NCI-H510A treated with DMSO at 0.1 percent for 48 hours (cell line): ENCODE measurements at places on chromosomes 16 and 17.
A peak's percentile ranks its signal among the peaks of the same experiment; 100 is the strongest.

- DNase-seq: no peak
These were observed 314.1 kb upstream of the IRX5 start for GRCh38 chr16:54616610-54617009.

GRCh38 chr17:42181851-42182207, 887 bp upstream of the KCNH4 start:
- DNase-seq: no peak

DNA sequence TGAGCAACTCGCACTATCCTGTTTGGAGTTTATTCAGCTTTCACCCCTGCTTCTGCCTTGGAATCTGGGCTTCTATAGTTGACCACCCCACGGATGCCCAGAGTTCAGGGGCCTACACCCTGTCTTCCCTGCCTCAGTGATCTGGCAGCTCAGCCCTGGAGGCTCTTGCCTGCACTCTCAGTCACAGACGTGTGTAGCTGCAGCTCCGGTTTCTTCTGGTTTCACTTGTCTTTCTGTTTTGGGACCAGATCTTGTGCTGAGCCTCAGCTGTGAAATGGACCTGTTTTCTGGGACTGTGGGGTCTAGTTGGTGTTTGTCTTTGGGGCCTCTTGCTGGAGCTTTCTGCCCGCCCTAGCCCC, 5.8 kb downstream of the GPT2 start:
- DNase-seq: no peak

DNA sequence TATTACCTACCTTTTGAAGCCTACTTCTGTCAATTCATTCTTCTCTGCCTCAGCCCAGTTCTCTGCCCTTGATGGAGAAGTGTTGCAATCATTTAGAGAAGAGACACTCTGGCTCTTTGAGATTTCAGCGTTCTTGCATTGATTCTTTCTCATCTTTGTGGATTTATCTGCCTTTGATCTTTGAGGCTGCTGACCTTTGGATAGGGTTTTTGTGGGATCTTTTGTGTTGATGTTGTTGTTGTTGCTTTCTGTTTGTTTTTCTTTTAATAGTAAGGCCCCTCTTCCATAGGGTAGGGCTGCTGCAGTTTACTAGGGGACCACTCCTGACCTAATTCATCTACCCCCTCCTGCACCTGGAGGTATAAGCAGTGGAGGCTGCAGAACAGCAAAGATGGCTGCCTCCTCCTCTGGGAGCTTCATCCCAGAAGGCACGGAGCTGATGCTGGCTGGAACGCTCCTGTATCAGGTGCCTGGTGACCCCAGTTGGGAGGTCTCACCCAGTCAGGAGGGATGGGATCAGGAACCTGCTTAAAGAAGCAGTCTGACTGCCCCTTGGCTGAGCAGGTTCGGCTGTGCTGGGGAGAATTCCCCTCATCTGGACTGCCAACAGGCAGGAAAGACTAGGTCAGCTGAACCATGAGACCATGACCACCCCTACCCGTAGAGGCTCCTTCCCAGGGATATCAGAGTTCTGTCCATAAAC, 28.0 kb downstream of the NFATC3 start:
- no peak for DNase-seq

DNA sequence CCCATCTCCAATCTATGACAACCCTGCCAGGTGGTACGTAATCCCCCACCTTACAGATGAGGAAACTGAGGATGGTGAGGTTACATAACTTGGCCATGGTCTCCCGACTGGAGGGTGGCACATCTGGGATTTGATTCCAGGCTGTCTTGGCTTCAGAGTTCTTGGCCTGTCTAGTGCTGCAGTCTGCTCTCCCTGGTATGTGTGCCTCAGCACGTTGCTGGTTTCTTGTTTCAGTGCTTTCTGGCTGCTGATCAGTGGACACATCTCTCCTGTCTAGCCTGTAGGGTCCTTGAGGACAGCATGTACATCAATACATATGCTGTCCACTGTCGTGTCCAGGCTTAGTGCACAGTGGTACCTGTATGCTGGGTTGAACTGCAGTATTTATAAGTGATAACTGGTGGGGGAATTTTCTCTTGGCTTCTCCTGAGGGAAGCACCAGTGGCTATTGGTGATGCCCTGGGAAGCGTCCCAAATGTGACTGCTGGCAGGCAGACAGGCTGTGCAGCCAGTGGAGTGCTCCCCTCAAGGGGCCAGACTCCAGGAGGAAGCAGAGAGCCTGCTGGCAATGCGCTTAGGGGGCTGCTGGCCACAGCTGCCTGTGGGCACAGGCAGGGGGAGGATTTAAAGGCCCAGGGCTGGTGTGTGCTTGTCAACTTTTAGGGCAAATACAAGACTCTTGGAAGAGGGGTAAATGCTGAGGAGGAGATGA, 14.4 kb downstream of the CTRL start:
- no peak for DNase-seq

DNA sequence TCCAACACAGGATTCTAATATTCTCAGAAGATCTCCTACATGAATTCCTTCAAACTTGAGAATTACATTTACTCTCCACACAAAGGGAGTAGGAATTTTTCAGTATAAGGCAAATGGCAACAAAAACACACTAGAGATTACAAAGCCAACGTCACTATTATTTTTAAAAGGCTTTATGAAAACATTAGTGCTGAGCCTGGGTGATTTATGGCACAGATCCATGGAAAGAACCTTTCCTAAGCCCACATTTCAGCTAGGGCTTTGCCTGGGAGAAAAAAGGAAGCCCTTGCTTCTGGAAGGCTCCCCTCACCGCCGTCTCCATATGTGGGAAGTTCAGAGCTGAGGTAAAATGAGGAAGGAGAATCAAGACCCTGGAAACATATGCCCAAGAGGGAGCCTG, 499.4 kb upstream of the HSBP1 start:
- no peak for DNase-seq

DNA sequence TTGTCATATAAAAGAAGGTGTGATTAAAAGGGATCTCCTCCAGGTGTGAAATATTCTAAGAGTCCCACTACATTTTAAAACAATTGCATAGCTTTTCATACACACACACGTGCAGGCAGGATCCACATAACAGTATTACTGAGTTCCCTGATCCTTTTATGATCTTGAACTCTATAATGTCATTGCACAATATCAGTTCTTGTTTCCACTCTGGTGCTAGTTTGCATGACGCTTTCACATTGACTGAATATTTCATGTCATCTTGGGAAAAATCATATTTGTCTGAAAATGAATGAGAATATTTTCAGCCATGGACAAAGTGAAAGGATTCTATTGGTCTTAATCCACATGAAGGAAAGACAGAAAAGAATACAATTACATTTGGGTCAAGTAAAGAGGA, 703.8 kb downstream of the CDH8 start:
- no peak for DNase-seq

DNA sequence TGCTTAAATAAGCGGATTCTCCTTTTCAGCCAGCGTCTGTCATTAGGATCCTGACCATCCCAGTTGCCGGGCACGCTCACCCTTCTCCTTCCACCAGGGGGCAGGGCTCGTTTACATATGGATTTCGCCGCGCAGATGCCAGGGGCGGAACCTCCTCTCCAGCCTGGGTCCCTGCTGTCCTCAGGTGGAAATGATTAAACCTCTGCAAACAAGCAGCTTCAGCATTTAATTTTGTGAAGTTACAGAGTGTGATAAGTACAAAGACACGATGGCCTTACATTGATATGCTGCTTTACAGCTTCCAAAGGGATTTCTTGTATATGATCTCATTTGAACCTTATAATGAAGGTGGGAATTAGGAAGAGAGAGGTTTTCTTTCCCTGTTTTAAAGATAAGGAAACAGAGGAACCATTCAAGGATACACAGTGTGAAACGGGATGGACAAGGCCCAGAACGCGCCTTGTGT, 3.9 kb upstream of the KRT28 start:
- DNase-seq: peak; percentile 82

- DNase-seq: no peak
These were observed 144.8 kb downstream of the ZFHX3 start for GRCh38 chr16:72903176-72903575.

DNA sequence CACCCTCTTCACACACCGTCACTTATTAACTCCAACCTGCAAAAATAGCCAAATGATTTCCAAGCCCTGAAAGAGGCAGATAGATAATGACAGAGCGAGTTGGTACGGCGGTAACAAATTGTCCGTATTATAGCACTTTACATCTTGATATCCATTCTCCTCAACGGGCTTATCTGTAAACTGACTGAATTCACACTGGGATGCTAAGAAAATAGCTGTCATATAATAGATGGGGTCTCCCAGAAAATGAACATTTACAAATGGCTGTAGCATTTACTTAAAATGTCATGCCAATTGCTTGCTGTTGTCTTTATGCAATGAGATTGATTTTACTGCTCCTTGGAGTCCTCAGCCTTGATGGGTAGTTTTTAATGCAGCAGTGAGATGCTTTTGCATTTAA, 225.8 kb upstream of the SDK2 start:
- DNase-seq: no peak

DNA sequence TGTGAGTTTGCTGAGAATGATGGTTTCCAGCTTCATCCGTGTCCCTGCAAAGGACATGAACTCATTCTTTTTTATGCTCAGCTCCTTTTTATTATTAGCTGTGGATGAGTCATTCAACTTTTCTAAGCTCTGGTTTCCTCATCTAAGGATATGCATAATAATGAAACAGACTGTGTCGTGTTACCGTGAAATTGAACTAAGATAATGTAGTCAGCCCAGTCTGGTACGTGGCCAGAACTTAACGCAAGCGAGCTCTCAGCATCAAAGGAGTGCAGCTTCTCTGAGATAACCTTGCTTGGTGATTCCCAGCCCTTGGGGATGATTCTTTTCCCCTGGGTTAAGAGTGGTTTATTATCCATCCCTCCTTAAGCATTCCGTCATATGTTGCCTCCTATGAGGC, 454.3 kb upstream of the EEF2KMT start:
- no peak for DNase-seq

GRCh38 chr16:15439102-15439501, 4.7 kb downstream of the BMERB1 start:
- no peak for DNase-seq

GRCh38 chr16:89365044-89365467, 125.3 kb downstream of the ANKRD11 start:
- DNase-seq: no peak

GRCh38 chr16:15777533-15778203, 79.2 kb downstream of the MYH11 start:
- DNase-seq: peak; percentile 42

GRCh38 chr17:30476726-30477082, 504 bp upstream of the GOSR1 start:
- DNase-seq: peak; percentile 58

GRCh38 chr16:13961099-13961811, 41.3 kb downstream of the ERCC4 start:
- DNase-seq: peak; percentile 38

- no peak for DNase-seq
These were observed 17.9 kb downstream of the PDP2 start for GRCh38 chr16:66898207-66898606.

DNA sequence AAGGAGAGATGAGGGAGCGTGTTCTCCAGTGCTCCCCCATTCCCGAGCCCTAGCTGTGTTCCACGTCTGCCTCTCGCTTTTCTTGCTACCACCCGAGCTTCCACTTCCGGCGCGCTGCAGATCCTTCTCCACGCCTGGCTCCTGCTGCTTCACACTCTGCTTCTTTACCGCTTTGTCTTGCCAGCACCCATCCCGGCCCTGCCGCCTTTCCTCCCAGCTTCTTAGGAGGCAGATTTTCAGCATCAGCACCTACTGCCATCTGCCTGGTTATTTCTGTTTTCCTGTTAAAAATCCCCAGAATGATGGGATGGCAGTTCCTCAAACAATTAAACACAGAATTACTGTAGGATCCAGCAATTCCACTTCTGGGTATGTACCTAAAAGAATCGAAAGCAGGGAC, 64.7 kb downstream of the ELAC2 start:
- DNase-seq: no peak

DNA sequence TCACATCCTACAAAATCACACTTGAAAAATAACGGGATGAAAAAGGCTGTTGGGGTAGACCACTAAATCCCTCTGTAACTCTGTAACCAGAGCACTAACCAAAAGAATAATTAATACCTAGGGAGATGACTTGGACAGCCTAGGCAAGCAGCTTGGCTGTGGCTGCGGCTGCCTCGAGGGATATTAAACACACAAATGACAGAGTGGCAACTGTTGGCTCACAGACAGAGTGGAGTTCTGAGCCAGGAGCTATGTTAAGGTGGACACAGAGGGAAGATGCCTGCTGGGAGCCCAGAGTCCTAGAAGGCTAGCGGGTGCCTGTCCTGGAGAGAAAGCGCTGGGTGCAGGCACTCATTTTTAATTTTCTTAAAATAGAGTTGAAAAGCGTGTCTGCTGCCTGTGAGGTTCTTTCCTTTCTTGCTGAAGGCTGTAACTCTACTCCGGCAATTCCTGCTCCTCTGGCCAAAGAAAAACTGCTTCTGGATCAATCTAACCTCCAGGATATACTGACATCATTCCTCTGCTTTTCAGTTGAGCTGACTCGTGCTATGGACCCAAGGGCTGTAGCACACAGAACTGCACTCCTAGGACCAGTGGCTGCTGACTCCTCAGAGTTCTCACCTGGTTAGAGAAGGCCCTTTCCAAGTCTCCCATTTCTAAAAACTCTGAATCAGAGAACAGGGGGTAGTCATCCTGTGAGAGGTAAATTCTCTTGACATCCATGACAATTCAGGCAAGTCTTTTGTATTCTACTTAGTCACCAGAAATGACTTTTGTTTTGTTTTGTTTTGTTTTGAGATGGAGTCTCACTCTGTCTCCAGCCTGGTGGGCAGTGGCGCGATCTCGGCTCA, 147.9 kb downstream of the STX8 start:
- no peak for DNase-seq

DNA sequence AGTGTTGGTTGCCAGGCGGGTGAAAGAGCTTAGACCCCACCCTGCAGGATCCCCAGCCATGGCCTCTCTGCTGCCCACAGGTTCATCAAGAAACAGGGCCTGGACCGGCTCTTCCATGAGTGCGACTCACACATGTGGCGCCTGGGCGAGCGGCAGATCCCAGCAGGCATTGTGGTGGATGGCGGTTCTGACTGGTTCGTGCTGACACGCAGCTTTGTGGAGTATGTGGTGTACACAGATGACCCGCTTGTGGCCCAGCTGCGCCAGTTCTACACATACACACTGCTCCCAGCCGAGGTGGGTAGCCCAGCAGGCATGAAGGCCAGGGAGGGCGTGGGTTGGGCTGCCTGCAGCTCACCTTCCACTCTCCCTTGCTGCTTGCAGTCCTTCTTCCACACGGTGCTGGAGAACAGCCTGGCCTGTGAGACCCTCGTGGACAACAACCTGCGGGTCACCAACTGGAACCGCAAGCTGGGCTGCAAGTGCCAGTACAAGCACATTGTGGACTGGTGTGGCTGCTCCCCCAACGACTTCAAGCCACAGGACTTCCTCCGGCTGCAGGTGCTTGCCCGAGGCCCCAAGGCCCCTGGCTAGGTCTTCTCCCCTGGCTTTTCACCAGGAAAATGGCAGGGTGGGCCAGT, 9.9 kb downstream of the XYLT2 start:
- no peak for DNase-seq

GRCh38 chr16:72388007-72388406, 216.1 kb upstream of the PMFBP1 start:
- DNase-seq: no peak

DNA sequence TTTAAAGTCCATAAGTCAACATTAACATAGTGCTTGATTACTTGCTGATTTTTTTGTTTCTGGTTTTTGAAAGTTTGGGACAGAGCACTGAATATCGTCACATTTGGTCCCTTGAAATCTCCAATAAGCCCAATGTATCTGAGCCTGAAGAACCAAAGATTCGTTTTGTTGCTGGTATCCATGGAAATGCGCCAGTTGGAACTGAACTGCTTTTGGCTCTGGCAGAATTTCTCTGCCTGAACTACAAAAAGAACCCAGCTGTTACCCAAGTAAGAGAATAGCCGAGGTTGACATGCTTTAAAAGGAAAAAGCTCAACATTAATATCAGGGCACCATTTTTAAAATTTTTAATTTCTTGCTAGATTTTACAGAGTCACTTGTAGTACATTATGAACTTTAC, 27.7 kb upstream of the GOSR1 start:
- DNase-seq: no peak
